ENCODE measurements at places on chromosomes 4 and X.

- no peak for DNase-seq
Observed at GRCh38 chrX:9122519-9123245, 88.8 kb upstream of the FAM9B start.

DNA sequence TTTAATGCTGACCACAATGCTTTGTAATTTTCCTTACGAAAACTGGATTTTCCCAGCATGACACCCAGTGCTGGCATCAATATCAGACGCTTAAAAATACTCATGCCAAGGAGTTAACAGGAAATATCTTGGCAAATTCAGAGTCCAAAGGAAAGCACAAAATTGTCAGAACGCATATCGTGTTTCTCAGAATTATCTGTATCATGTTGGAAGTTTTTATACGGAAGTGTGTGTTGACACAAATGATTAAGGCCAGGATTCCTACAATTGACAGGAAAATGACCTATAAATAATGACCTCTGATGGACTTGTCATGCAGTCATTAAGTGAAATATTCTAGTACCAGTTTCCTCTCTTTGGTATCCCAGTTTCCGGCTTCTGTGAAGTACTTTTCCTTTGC, 132.1 kb upstream of the TLL1 start:
- no peak for DNase-seq

- DNase-seq = no peak
Observed at GRCh38 chr4:52358366-52358765, 300.7 kb downstream of the USP46 start.

DNA sequence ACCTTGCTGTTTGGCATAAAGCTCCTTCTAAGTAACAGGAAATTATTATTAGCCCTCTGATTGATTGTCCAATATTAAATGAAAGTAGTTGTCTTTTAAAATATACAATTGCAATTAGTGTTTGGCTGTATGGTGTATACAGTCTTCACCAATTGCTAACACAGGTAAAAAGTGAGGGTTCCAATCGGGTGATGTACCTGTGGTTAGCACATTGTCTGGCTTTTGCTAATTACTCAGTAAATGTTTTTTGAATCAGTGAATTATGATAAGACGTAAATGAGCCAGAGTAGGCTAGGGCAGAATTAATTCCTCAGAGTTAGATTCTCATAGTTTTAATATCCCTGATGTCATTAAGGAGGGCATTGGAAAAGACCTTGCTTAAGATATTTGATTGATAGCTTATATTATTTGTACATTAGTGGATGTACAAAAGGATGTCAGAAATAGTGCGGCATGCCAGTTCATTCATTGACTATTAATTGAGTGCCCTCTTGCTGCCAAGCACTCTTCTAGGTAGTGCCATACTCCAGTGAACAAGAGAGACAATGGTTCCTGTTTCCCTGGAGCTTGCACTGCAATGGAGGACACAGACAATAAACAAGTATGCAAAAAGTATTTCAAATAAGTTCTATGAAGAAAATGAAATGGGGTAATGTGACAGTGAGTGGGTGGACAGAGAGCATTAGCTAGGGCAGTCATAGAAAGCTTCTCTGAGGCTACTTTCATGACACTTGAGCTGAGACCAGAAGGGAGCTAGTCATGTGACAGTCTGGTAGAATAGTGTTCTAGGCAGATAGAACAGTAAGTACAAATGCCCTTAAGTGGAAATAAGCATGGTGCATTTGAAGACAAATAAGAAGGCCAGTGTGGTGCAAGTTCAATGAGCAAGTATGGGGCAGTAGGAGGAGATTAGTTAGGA, 205.9 kb upstream of the CASK start:
- DNase-seq = no peak

GRCh38 chr4:41428601-41429279, 109.2 kb upstream of the LIMCH1 start:
- no peak for DNase-seq

- DNase-seq = no peak
Observed at GRCh38 chr4:2579910-2580309, 43.5 kb downstream of the FAM193A start.

Measured in GM12865 (cell line).